ENCODE measurements at places on chromosomes 12 and 14.

GRCh38 chr14:55482936-55483605 is 42.7 kb upstream of the TBPL2 start:
- no peak for DNase-seq

DNA sequence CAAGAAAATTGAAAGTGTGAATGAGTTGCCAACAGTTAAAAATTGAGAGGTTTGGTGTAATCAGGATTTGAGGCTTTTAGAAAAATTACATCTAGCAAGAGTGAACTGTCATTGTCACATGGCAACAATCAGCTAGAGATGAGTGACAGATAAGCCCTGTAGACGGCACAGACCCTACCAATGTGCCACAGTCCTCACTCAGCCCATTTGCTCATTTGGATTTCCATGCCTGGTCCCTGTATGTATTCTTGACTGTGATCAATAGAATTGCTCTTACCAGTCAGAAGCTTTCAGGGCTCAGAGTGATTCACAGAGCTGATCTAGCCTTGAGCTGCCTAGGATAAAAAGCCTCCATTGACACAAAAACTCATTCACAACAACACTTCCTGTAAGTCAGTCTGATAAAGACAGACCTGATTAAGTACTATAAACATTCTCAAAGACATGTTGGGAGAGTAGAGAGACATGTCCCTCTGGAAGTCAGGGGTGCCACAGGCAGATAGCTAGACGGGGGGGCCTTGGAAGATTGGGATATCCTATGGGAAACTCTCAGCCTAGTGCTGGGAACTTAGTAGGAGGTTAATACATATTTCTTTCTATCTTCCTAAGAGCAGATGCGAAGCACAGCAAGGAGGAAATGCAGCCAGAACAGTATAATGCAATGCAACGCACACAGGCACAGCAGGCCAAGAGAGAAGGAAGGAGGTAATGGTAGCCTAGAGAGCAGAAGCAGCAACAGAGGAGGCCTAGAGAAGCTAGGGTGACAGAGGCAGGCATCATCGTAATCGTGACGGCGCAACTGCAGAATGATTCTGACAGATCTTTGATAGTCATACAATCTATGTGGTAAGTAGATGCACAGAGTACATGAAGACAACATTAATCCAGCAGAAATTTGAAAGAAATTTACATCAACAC is 2.0 kb upstream of the PELI2 start:
- no peak for DNase-seq

- DNase-seq: no peak
Observed at GRCh38 chr12:11863478-11863906, 207.2 kb upstream of the BCL2L14 start.

- no peak for DNase-seq
Observed at GRCh38 chr12:30178916-30179315, 395.2 kb upstream of the TMTC1 start.

GRCh38 chr14:85315290-85315689 is 214.7 kb upstream of the FLRT2 start:
- no peak for DNase-seq

GRCh38 chr14:29580763-29581162 is 346.9 kb downstream of the PRKD1 start:
- no peak for DNase-seq

GRCh38 chr12:121748571-121749265 is 36.2 kb downstream of the TMEM120B start:
- no peak for DNase-seq

GRCh38 chr12:4824380-4824779 is 85.3 kb upstream of the KCNA1 start:
- DNase-seq: no peak

DNA sequence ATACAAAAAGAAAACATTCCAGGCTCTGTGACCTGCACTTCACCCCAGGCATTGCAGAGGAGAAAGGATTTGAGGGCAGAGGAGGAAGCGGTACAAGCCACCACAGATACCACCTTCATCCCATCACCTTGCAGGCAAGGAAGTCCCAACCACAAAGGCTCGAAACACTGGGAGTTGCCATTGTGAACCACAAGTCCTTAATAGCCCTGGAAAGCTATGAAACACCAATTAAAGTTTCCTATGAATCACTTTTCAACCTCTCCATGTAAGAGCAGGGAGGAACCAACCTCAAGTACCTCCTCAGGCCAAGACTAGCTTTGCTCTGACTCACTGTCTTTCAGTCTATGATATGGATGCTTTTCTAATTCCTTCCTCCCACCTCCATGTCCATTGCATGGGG is 27.0 kb downstream of the MAP3K9 start:
- no peak for DNase-seq

DNA sequence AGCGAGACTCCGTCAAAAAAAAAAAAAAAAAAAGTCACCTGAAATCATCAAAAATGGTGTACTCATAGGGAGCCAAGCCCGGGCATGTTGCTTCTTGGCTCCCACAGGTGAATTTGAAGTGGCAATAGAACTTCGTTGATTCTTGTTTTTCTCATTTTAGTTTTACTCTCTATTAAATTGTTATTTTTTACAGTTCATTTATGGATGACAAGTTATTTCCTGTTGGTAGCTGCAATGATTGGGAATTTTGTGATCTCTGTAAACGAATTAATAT is 1.3 kb downstream of the TM7SF3 start:
- no peak for DNase-seq

- DNase-seq: no peak
Observed at GRCh38 chr14:93121030-93121834, 5.5 kb upstream of the ITPK1 start.

- DNase-seq: no peak
Observed at GRCh38 chr12:64696080-64696741, 63.0 kb downstream of the GNS start.

- DNase-seq: no peak
Observed at GRCh38 chr12:57539-57938, 9.0 kb upstream of the IQSEC3 start.

DNA sequence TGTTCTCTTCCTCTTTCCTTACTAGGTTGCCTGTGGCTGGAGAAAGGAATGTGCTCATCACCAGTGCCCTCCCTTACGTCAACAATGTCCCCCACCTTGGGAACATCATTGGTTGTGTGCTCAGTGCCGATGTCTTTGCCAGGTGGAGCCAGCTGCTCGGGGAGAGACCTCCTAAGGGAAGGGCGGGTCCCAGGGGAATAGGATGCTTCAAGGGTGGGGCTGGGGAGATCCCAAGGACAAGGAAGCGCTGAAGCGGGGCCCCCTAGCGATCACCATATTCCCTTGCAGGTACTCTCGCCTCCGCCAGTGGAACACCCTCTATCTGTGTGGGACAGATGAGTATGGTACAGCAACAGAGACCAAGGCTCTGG is 10.2 kb downstream of the MARS1 start:
- DNase-seq: no peak

DNA sequence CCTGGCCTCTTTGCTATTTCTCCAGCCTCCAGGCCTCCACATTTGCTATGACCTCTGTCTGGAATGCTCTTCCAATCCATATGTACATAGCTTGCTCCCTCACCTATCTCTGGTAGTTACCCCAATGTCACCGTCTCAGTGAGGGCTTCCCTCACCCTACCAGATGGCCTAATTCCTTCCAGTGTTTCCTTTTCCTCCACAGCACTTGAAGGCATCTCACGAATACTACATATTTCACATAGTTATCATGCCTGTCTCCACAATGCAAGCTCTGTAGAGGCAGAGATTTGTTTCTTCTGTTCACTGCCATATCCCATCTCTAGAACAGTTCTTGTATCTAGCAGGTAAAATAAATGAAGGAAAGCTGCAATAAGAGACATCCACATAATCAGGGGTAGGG is 21.3 kb upstream of the HSP90B1 start:
- DNase-seq: no peak

GRCh38 chr14:38710881-38711280 is 392.2 kb downstream of the SEC23A start:
- DNase-seq: no peak

DNA sequence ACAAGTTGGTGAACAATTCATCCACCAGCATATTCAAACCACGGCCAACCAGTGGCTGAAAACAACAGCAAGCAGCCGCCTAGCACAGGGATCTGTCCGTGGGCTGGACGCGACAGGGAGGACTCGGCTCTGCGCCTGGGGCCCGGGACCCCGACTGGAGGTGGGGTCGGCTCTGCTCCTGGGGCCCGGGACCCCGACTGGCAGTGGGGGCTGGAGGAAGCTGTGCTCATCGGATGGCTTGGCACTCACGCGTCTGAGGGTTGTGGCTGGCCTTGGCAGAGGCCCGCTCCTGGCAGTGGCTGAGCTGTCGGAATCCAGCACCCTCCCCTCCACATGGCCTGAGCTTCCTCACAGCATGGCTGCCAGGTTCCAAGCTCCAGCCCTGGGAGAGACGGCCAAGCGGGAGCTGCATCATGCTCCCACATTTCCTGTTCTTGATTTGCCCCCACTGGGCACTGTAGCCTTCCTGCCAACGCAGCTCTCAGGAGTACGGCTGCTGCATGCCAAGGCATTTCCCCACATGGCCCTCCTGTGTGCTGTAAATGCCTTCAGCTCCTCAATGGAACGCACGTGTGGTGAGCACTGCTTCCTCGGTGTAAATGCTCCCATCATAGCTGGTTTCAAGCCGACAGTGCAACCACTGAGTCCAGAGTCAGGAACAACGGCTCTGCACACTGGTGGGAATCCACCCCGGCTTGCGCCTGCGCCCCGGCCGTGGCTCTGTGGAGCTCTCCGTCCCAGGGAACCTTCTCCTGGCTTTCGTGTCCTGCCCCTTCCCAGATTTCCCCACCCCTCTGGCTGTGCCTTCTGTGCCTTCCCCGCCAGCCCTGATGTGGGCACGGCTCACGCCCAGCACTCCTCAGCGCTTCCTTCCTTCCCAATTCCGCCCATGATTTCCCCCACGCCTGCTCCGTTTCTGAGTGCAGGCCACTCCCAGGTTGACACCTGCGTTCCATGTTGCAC is 7.3 kb upstream of the GALNT9 start:
- DNase-seq: no peak

DNA sequence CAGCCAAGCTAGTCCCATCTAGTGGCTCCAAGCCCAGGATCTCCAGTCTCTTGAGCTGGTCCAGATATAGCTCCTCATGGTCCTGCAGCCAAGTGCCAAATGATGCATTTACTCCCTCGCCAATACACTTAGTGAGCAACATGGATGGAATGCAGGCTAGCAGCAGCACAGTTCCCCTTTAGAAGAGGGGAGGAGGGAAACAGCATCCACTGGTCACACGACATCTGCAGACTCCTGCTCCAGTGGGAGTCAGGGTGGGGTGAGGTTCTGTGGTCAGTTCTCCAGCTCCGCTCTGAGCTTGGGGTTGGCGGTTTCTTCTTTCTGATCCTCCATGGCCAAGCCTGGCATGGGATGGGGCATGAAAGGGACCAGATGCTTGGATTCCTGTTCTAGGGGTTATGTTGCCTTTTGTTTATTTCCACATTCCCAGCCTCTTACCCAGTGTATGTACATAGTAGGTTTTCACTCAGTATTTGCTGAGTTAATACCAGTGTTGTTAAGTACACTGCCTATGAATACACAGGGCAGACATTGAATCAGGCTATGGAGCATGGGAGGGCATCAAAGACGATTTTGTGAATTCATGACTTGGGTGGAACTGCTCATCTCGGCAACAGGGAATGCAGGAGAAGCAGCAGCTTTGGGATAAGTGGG is 57.3 kb downstream of the GALNT16 start:
- no peak for DNase-seq

DNA sequence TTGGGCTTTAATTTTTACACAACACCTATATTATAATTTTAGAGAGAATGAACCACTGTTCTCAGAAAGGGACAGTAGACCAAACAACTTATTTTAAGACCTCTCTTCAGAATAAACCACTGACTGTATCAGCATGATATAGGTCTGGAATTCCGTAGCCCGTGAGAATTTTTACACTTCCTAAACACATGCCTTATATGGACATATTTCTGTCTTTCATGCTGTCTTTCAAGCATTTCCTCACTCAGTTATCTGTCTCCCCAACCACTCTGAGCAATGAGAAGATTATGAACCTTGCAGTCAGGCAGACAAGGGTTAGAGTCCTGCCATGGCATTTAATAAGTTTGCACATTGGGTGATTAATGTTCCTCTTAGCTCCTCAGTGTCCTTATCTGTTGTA is 17.4 kb upstream of the NEUROD4 start:
- DNase-seq: no peak

DNA sequence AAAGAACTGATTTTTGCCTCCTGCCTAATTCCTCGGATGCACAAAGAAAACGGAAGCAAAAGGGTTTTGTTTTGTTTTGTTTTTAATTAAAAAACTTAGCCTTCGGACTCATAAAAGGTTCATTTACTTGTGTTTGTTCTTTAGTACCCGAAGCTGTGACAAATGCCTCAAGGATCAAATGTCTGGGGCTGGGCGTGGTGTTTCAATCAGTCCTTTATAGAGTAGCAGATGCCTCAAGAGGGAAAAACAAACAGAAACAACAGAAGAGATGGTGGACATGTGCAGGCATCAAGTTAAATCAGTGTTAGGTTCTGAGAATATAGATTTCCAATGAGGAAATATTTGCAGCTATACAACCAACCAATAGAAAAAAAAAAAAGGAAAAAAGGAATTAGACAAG is 1.6 kb upstream of the WIF1 start:
- DNase-seq: no peak

- no peak for DNase-seq
Observed at GRCh38 chr14:46018846-46019420, 632.6 kb downstream of the RPL10L start.

All from NCI-H1694 (cell line).